ENCODE measurements at places on chromosomes 1 and 21.

DNA sequence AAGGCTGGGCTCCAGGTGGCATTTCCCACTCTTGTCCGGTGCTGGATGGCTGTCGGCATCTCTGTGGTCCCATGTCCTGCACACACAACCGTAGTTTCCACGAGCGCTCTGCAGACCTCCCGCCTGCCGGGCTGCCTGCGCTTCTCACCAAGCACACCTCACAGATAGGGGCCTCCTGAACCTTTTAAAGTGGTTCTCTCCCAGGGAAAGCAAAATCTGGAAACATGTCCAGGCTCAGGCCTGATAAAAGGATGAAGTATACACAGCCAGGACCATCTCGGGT is 46.2 kb downstream of the CAPN9 start:
- no peak for DNase-seq

DNA sequence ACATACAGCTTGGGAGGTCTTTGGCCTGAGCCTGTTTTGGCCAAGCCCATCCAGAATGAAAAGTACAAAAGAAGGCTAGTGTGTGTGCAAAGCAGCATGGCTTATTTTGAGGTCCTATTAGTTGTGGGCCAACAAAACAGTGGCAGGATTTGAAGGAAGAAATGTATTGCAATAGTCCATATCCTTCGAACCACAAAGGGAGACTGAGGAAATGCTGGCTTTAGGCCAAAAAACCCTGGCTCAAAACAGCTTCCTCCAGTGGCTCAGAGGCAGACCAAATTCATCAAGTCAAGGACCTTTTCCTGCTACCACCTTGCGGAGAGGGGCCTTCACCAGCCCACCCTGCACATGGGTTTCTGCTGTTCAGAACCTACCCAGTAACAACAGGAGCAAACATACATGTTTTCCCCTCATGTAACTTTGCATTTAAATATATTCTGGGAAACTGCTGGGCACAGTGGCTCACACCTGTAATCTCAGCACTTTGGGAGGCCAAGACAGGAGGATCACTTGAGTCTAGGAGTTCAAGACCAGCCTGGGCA is 43.3 kb downstream of the VPS26C start:
- DNase-seq = no peak

DNA sequence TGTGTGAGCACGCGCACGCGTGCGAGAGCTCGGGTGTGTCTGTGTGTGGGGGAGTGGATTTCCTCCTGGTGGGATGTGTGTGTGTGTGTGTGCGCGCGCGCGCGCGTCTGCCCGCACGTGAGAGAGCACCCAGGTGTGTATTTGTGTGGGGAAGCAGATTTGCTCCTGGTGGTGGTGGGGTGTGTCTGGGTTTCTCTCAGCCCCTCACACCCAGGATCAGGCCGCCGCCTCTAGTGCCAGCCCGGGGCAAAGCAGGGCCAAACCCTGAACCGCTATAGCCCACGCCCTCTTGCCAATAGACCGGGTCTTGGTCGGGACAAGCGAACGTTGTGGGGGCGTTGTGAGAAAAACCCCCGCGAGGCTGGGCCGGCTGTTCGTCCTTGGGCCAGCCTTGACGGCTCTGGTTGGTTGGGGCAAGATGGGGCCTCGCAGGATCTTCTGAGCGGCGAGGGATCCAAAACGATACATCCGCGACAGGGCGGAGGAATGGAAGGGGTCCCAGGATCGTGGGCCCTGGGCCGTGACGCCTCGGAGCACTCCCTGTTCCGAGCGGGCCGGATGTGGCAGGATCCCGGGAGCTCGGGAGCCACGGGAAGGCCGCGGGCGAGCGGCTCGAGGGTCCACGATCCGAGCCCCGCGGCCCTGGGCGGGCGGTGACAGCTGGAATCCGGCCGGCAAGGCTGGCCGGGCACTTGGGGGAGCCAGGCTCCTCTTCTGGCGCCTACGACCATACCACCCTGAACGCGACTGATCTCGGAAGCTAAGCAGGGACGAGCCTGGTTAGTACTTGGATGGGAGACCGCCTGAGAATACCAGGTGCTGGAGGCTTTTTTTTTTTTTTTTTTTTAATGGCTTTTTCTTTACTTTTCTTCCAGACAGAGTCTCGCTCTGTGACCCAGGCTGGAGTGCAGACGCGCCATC is 68.2 kb downstream of the RNF187 start:
- peak; percentile 32 for DNase-seq

DNA sequence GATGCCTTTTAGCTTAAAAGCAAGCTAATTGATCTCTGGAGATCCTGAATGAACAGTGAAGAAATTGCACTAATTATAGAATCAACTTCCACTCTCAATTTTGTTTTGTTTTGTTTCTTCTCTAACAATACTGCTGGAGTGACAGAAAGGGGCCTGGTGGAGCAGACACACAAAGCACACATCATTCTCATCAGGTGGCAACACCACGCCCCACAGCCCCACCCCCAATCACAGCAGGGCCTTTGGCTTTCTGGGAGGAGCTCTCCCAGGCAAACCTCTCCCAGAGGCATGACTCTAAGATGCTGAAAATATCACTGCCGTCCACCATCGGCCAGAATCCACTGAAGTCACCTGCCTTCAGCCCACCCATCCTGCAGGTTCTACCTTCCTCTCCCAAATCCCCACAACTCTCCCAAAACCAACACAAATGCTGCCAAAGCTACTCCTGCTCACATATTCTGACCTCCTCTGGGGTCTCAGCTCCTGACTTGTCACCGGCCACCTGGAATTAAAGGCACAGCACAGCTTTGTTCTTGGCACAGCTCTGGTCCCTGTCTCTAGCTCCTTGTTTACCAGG is 120.7 kb downstream of the GRIK3 start:
- DNase-seq = no peak

GRCh38 chr1:179588425-179589024 is 3.1 kb upstream of the TDRD5 start:
- no peak for DNase-seq

DNA sequence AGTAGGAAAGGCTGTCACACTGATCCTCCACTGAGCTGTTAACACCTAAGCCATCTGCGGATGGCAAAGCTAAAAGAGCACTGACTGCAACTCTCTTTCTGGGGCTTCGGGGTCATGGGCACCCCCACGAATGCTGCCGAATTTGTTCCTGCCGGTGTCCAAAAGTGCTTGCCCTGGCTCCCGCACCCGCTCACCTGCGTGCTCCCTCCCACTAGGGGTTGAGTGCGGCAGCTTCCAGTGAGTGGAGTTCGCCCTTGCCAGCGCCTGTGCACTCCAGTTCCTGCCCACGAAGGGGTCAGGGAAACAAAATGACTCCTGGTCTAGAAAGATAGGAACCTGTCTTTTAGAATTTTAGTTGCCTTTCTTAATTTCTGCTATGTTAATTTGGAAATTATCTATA is 78.7 kb downstream of the IFI44 start:
- DNase-seq = no peak

DNA sequence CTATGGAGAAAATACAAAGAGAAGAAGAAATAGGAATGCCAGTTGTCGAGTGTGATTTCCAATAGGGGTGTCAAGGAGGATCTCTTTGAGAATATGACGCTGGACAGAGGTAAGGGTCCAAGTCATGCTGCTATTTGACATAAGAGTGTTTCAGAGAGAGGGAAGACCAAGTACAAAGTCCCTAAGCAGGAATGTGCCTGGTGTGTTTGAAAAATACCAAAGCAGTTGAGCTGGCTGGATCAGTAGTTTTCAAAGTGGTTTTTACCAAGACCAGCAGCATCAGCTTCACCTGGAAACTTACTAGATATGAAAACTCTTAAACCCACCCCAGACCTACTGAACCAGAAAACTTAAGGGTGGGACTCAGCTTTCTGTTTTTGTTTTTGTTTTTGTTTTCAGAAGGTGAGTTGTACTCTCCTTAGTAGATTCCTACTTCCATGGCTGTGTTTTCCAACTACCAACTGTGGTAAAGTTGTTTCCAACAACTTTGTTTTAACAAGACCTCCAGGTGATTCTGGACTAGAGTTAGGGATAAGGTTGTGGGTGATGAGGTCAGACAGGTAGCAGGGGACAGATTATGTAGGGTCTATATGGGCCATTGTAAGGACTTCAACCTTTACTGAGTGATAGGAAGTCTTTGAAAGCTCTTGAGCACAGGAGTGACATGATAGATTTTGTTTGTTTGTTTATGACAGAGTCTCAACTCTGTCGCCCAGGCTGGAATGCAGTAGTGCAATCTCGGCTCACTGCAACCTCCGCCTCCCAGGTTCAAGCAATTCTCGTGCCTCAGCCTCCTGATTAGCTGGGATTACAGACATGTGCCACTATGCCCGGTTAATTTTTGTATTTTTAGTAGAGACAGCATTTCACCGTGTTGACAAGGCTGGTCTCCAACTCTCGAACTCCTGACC is 7.3 kb upstream of the GJA9 start:
- DNase-seq = no peak

- no peak for DNase-seq
These were observed 6.2 kb upstream of the KCNA10 start for GRCh38 chr1:110525249-110525595.
